Muscle of back (tissue), 13 donors: ENCODE measurements at places on chromosomes 7 and 10.

GRCh38 chr7:129370812-129371211 lies 63.4 kb upstream of the STRIP2 start:
- DNase-seq = no peak

DNA sequence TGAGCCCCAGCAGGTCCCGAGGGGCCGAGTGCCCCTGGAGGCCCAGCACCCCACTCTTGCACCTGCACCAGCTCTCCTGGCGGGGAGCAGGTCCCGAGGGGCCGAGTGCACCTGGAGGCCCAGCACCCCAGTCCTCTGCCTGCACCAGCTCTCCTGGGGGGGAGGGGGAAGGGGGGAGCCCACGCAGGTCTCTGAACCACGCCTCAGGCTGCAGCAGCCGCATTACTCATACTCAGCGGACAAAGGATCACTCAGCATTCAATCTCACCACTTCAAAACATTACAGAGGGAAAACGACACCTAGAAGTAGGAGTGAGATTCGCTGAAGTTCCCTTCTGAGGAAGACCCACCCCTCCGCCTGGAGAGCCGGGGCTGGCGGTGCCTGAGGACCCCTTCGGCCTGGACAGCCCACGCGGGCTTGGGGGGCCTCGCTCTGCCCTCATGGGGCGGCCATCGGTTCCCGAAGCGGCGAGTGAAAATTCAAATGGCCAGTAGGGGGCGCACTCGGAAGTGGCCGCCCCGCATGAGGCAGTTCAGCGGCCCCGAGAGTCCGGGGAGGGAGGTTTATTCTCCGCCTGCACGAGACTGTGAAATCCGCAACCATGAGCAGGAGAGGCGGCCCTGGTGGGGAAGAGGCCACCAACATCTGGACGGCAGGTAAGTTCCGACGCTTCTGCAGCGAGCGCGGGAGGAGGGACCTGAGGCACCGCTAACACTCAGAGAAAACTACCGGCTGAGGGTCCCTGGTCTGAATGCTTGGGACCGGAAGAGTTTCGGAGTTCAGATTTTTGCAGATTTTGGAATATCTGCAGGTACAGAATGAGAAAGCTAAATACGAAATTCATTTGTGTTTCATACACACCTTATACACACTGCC lies 1.1 kb upstream of the GPER1 start:
- peak; percentile 89 for DNase-seq

- no peak for DNase-seq
These were observed 110.7 kb downstream of the FRMD4A start for GRCh38 chr10:14220026-14220425.

- DNase-seq = no peak
These were observed 134.0 kb downstream of the TCF7L2 start for GRCh38 chr10:113084031-113084430.

GRCh38 chr7:110347081-110347480 lies 743.8 kb upstream of the LRRN3 start:
- no peak for DNase-seq

DNA sequence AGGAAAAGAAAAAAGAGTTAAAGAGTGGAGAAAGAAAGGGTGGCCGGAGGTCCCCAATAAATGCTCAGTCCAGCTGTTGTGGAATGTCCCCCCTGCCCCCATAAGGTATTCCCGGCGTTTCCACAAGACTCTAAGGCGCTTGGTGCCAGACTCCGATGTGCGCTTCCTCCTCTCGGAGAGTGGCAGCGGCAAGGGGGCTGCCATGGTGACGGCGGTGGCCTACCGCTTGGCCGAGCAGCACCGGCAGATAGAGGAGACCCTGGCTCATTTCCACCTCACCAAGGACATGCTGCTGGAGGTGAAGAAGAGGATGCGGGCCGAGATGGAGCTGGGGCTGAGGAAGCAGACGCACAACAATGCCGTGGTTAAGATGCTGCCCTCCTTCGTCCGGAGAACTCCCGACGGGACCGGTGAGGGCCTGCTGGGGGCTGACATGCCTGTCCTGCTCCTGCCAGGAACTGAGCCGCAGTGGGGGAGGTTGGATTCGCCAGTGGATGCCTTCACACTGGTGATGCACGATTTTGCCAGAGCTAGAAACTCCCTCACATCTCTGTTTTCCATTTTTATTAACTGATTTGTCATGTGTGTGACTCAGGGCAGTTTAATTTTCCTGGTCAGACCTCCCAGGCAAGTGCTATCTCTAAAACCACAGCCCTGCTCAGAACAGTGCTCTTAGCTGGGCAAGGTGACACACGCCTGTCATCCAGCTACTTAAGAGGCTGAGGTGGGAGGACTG lies 34.2 kb downstream of the TACR2 start:
- DNase-seq = peak; percentile 83

GRCh38 chr7:155233311-155234157 lies 64.1 kb upstream of the INSIG1 start:
- no peak for DNase-seq

DNA sequence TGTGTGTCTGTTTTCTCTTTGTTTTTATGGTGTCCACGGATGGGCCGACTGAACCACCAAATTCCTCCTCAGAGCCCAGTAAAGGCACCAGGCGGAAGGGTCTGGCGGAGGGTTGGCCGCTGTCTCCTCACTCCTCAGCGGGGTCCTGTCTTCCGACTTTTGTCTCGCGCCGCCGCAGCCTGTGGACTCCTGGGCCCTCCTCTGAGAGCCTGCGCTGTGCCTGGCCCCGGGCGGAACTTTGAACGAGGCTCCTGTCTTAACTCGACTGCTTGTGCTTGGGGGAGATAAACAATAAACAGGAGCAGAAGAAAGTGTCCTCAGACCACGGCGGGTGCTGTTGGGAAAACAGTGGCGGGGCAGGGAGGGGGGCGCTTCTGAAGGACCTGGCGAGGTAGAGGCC lies 2.2 kb upstream of the FAM20C start:
- no peak for DNase-seq

GRCh38 chr7:36623247-36623646 lies 101.0 kb downstream of the AOAH start:
- no peak for DNase-seq

- DNase-seq = no peak
These were observed 95.2 kb downstream of the WDR37 start for GRCh38 chr10:1151076-1152033.
